ENCODE measurements at places on chromosomes 1 and 21.

GRCh38 chr1:1354271-1355247, 3.8 kb downstream of the MXRA8 start:
- DNase-seq, result no peak

DNA sequence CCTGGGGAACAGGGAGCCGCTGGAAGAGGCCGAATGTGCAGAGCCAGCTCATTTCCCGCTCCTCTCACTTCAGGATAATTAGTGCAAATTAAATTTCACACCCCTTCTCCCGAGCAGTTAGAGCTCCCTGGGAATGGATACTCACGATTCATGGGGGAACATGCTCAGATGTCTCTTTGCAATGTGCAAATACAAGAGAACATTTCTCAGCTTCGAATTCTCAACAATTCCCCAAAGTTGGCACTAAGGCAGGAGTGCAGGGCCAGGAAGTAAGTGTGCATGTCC, 54.9 kb downstream of the CAMK2N1 start:
- DNase-seq, result no peak

DNA sequence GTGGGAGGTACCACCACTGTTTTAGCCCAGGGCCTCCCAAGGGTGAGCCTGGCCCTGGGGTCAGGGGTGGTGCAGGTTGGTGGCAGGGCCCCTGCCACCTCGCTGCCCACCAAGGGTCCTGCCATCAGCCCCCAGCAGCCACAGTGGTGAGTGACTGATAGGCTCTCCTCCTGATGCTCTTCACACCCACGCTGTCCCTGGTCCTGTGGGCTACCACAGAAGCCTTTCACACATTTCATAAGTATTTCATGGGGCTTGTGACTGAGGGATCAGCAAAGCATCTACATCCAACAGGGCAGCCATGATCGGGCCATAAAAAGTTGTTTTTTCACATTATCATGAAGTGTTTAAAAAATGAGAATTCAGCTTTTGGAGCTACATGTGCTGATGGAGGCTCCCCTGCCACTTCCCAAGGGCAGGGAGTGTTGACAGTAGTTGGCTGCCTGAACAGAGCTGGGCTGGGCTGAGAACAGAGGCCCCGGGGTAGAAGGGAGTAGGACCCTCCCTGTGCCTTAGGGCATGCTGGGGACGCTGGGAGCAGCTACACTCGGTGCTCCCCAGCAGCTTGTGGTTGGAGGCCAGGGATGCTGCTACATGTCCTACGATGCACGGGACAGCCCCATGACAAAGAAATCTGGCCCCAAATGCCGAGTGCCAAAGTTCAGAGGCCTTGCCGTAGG, 73.1 kb upstream of the TMEM51 start:
- DNase-seq, result no peak

GRCh38 chr1:151372058-151372934, at the start of gene SELENBP1:
Gene SELENBP1, minus strand, starts transcription at chr1:151372705. Its CDS starts 64 bp downstream, at chr1:151372641.
- peak; percentile 84 for DNase-seq

GRCh38 chr1:224732377-224733026, 116.4 kb downstream of the CNIH3 start:
- DNase-seq, result no peak

GRCh38 chr1:99218572-99218971, 45.7 kb upstream of the PLPPR4 start:
- DNase-seq, result no peak

- no peak for DNase-seq
Measured at GRCh38 chr1:30820299-30820698, 62.7 kb upstream of the LAPTM5 start.

DNA sequence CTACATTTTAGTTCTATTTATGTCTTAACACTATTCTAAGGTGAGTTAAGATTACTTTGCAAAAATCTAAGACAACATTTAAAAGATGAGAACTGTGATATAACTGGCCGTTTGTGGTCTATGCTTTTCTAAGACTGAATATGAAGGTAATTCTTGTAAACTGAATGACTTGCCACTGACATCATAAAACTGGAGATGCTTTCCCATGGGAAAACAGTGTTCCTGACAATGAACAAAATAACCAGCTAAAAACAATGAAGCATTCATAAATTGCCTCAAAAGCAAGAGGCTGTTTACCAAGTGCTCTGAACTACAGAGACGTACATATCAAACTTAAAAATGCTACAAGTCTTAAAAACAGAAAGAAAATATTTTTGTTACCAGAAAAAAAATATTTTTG, 54.7 kb downstream of the APP start:
- DNase-seq, result no peak

GRCh38 chr1:167565922-167566321, 12.4 kb upstream of the CREG1 start:
- DNase-seq, result no peak

DNA sequence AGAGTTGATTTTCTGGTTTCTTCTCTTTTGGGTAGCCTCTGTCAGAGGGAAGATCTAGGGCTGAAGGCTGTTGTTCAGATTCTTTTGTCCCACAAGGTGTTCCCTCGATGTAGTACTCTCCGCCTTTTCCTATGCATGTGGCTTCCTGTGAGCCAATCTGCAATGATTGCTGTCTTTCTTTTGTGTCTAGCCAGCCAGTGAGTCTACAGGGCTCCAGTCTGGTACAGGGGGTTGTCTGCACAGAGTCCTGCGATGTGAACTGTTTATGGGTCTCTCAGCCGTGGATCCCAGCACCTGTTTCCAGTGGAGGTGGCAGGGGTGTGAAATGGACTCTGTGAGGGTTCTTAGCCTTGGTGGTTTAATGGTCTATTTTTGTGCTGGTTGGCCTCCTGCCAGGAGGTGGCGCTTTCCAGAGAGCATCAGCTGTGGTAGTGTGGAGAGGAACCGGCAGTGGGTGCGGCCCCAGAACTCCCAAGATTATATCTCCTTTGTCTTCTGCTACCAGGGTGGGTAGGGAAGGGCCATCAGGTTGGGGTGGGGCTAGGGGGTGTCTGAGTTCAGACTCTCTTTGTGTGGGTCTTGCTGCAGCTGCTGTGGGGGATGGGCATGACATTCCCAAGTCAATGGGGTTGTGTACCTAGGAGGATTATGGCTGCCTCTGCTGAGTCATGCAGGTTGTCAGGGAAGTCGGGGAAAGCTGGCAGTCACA, 81.3 kb upstream of the C21orf91 start:
- DNase-seq, result peak; percentile 68

- no peak for DNase-seq
Measured at GRCh38 chr1:221862971-221863370, 121.1 kb upstream of the DUSP10 start.

- no peak for DNase-seq
Measured at GRCh38 chr1:2210084-2210653, 15.6 kb upstream of the FAAP20 start.

Data from posterior cingulate gyrus (tissue), 11 donors.